ENCODE measurements at places on chromosomes 7 and 10.

GRCh38 chr7:133345690-133346421, 93.0 kb downstream of the EXOC4 start:
- no peak for DNase-seq

- DNase-seq: no peak
Observed at GRCh38 chr7:17661982-17662585, 278.2 kb downstream of the SNX13 start.

DNA sequence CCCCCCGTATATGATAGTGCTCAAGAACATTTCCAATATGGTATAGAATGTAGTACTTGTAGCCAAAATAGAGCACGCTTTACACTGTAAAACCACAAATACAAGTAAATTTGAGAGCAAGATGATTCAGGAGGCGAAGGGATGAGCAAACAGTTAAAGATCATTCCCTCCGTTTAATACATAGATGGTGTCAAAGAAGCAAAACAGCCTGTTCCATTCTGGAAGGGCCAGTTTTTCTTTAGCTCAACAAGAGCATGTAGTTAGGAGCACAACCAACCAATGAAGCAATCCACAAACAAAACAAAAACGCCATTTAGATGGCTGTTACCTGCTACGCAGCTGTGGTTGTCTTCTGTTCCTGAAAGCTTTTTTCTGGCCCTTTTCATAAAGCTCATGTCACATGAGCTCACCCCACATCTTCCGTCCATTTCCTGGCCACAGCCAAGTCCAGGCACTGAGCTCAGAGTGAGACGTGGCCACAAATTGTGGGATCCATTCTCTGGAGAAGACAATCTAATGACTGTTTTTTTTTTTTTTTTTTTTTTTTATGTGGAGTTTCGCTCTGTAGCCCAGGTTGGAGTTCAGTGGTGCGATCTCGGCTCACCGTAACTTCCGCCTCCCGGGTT, 185.6 kb downstream of the FANK1 start:
- no peak for DNase-seq

GRCh38 chr10:66642217-66642616, 283.6 kb upstream of the LRRTM3 start:
- DNase-seq: no peak

- DNase-seq: no peak
Observed at GRCh38 chr7:148791546-148791945, 92.5 kb downstream of the EZH2 start.

DNA sequence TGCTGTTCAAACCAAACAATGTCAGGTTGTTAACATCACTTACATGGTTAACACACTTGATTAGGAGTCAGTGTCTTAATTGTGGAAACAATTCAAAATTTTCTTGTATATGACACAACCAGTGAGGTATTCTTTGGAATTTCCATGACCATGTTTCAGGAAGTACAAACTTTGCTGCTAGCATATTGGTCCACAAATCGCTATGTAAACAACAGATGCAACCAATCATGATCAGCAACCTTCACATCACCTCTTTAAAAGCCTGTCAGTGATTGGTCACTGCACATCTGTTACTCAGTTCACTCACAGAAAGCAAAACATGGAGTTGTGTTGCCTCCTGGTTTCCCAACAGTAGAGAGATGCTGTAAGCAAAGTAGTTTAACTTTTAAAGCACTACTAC, 108.9 kb upstream of the FAM3C start:
- DNase-seq: no peak

DNA sequence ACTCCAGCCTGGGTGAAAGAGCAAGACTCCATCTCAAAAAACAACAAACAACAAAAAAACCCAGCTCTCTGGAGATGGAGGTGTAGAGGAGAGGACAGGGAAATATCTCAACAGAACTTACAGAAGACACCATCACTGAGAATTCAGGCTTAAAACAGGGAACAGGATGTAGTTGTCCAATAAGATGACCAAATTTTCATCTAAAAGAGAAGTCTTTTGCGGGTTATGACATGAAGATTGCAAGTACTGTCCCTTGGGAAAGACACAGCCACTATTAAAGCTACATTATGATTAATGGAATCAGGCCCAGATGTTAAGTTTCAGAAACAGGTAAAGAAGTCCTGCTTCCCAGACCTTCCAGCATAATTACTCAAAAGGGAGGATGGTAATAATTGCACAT, 235.2 kb upstream of the NRP1 start:
- no peak for DNase-seq

DNA sequence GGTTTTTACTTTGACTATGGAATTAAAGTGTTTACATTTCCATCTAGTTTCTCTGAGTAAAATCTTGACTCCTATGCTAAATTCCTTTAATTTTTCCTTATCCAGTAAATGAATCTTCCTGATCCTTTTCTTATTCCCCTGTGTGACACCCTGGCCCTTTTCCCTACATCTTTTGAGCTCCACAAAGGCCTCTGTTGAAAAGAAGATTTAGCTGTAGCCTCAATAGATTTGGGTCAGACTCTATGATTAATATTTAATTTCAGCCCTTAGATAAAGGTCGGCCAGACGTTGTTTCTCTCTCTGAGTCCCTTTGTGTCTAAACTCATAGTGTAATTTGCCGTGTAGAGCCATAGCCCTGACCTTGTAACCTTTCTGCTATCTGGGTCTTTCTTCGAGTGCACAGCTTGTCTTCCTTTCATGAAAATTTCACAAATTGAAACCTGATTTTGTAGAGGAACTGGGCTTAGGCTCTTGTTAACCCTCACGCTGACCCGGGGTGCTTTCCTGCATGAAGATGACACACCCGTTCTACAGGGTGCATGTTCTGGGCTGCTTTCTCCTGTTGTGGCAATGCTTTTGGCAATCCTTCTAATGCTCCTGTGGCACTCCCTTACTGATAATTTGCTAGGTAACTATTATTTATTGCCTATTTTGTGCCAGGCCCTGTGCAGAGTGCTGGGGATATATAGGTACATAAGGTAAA, 21.2 kb downstream of the LSMEM1 start:
- no peak for DNase-seq
